ENCODE measurements at places on chromosomes 1 and 21. TPM values are rescaled to one million over a fixed set of nuclear protein-coding genes. Genes with fewer than 3 reads are reported as not detected.

Gene CYP2J2
- 0.49 TPM for total RNA-seq

GRCh38 chr1:169601096-169601881, 15.0 kb upstream of the F5 start:
- H3K4me3 ChIP-seq: no peak overlapping the region
- peaks cover 4% of the 10 kb centered on the region for H3K36me3 ChIP-seq
- peaks cover 45% of the 10 kb centered on the region for H3K4me1 ChIP-seq
- H3K27me3 ChIP-seq: no peaks in the 10 kb centered on the region

GRCh38 chr1:8343464-8344001, 25.6 kb downstream of the SLC45A1 start:
- no peaks in the 10 kb centered on the region for H3K4me1 ChIP-seq
- no peak overlapping the region for H3K4me3 ChIP-seq
- no peaks in the 10 kb centered on the region for H3K36me3 ChIP-seq
- H3K27ac ChIP-seq: no peak overlapping the region
- H3K27me3 ChIP-seq: no peaks in the 10 kb centered on the region
- DNase-seq: no peak

- no peaks in the 10 kb centered on the region for H3K27me3 ChIP-seq
- DNase-seq: no peak
- no peaks in the 10 kb centered on the region for H3K36me3 ChIP-seq
- peaks cover 3% of the 10 kb centered on the region for H3K4me1 ChIP-seq
Observed at GRCh38 chr21:26079366-26079765, 91.2 kb downstream of the APP start.

- no peaks in the 10 kb centered on the region for H3K36me3 ChIP-seq
- H3K4me1 ChIP-seq: peaks cover 16% of the 10 kb centered on the region
- H3K4me3 ChIP-seq: no peak overlapping the region
- DNase-seq: no peak
- peaks cover 11% of the 10 kb centered on the region for H3K27me3 ChIP-seq
Observed at GRCh38 chr21:31501926-31502325, 157.6 kb upstream of the SOD1 start.

DNA sequence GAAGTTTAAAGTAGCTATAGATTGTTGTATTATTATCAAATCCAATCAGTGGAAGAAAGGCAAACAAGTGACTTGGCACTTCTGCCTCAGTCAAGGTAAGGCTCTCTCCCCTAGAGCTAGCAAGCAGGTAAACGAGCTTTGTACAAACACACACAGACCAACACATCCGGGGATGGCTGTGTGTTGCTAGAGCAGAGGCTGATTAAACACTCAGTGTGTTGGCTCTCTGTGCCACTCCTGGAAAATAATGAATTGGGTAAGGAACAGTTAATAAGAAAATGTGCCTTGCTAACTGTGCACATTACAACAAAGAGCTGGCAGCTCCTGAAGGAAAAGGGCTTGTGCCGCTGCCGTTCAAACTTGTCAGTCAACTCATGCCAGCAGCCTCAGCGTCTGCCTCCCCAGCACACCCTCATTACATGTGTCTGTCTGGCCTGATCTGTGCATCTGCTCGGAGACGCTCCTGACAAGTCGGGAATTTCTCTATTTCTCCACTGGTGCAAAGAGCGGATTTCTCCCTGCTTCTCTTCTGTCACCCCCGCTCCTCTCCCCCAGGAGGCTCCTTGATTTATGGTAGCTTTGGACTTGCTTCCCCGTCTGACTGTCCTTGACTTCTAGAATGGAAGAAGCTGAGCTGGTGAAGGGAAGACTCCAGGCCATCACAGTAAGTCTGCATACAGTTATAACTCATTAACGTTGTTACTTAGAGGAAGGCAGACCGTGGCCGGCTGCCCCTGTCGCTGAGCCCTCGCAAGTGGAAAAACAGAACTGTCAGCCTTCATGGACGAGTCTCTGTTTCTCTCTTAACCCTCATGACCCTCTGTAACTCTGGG, at the start of gene PALMD:
Gene PALMD (plus strand): TSS at position 415 of the 833 bp plus-strand sequence. CDS start 205 bp downstream, at position 620.
- no peaks in the 10 kb centered on the region for H3K36me3 ChIP-seq
- H3K4me1 ChIP-seq: no peaks in the 10 kb centered on the region
- H3K27me3 ChIP-seq: peaks cover 19% of the 10 kb centered on the region
- no peak within 1 kb of the TSS for H3K27ac ChIP-seq
- no peak within 1 kb of the TSS for H3K4me3 ChIP-seq
- DNase-seq: no peak

- DNase-seq: no peak
- no peak overlapping the region for H3K4me3 ChIP-seq
- no peaks in the 10 kb centered on the region for H3K4me1 ChIP-seq
- peaks cover 8% of the 10 kb centered on the region for H3K27me3 ChIP-seq
- H3K36me3 ChIP-seq: no peaks in the 10 kb centered on the region
- H3K27ac ChIP-seq: no peak overlapping the region
Observed at GRCh38 chr1:184532199-184532598, 145.4 kb downstream of the C1orf21 start.

DNA sequence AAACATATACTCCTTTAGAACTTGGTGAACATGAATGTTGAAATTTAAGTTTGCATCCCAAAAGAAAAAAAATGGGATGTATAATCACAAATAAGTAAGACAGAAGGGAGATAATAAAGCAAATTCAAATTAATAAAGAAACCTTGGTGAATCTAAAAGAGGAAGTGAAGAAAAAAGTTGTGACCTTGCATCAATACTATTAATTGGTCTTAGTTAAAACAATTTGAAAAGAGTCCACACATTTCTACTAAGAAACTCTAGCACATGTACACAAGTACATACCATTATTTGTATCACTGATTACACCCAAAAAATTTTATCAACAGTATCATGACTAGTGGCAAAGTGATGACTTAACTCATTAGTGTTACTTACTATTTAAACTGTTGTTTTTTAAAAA, 80.4 kb upstream of the SCYL3 start:
- peaks cover 2% of the 10 kb centered on the region for H3K36me3 ChIP-seq
- H3K27ac ChIP-seq: no peak overlapping the region
- H3K27me3 ChIP-seq: no peaks in the 10 kb centered on the region
- no peak overlapping the region for H3K4me3 ChIP-seq

GRCh38 chr1:160879056-160879455, 5.9 kb downstream of the ITLN1 start:
- peaks cover 6% of the 10 kb centered on the region for H3K27me3 ChIP-seq
- H3K4me3 ChIP-seq: no peak overlapping the region
- H3K4me1 ChIP-seq: peaks cover 15% of the 10 kb centered on the region
- no peak overlapping the region for H3K27ac ChIP-seq
- no peaks in the 10 kb centered on the region for H3K36me3 ChIP-seq

DNA sequence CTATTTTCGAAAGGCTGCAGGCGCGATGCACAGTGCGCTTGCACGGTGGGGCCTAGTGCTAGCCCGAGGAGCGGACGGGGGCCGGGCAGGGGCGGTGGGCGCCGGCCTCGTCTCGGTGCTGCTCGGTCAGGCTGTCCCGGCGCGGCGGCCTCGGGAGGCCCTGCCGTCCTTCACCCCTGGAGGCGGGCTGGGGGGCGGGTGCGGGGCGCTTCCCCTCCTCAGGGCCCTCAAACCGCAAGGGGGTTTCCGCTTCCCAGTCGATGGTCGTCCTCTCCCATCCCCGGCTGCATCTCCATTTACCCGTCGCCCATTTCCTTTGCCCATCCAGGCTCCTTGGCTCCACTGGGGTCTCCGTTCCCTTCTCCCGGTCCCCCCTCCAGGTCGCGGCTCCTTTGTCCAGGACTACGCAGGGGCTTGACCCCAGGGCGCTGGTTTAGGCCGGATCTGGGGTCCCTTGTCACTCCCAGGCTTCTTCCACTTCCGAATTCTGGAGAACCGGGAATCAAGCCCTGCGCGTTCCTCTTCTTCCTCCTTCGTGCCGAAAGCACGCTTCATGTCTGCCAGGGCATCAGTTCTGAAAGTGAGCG, 196.3 kb upstream of the LMO4 start:
- no peaks in the 10 kb centered on the region for H3K36me3 ChIP-seq
- H3K27me3 ChIP-seq: peaks cover 47% of the 10 kb centered on the region
- H3K27ac ChIP-seq: no peak overlapping the region
- H3K4me1 ChIP-seq: peaks cover 5% of the 10 kb centered on the region
- peak overlapping the region; percentile 82 for H3K4me3 ChIP-seq

DNA sequence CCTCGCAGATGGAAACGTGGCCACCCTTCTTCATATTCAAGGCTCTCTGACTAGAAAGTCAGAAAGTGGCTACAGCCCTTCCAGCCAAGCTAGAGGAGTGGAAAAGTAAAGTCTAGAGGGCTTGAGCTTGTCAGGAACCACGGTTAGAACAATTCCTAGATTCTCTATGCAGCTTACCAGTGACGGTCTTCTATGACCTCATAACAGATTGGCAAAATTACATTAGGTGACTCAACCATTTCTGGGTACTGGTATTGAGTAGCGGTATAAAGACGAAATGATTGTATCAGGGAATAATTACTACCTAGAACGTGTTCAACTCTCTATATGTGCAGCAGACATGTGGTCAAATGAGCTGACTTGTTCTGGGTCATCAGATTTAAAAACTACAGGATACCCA, 155.0 kb upstream of the RUNX1 start:
- no peak for DNase-seq
- no peak overlapping the region for H3K4me3 ChIP-seq
- no peaks in the 10 kb centered on the region for H3K36me3 ChIP-seq

GRCh38 chr1:92503043-92503925, 16.6 kb upstream of the GFI1 start:
- DNase-seq: no peak
- peak overlapping the region; percentile 57 for H3K27ac ChIP-seq
- H3K4me1 ChIP-seq: peaks cover 32% of the 10 kb centered on the region
- peaks cover 9% of the 10 kb centered on the region for H3K36me3 ChIP-seq
- no peaks in the 10 kb centered on the region for H3K27me3 ChIP-seq

Gene AMY1B
- not detected for total RNA-seq

- H3K4me1 ChIP-seq: peaks cover 3% of the 10 kb centered on the region
- H3K4me3 ChIP-seq: no peak overlapping the region
- no peak for DNase-seq
- H3K36me3 ChIP-seq: no peaks in the 10 kb centered on the region
- H3K27me3 ChIP-seq: peaks cover 3% of the 10 kb centered on the region
Observed at GRCh38 chr1:6914706-6915105, 129.5 kb downstream of the CAMTA1 start.

- no peak overlapping the region for H3K4me3 ChIP-seq
- no peak for DNase-seq
- H3K36me3 ChIP-seq: no peaks in the 10 kb centered on the region
- no peaks in the 10 kb centered on the region for H3K4me1 ChIP-seq
Observed at GRCh38 chr21:16353764-16354163, 624.0 kb downstream of the USP25 start.

DNA sequence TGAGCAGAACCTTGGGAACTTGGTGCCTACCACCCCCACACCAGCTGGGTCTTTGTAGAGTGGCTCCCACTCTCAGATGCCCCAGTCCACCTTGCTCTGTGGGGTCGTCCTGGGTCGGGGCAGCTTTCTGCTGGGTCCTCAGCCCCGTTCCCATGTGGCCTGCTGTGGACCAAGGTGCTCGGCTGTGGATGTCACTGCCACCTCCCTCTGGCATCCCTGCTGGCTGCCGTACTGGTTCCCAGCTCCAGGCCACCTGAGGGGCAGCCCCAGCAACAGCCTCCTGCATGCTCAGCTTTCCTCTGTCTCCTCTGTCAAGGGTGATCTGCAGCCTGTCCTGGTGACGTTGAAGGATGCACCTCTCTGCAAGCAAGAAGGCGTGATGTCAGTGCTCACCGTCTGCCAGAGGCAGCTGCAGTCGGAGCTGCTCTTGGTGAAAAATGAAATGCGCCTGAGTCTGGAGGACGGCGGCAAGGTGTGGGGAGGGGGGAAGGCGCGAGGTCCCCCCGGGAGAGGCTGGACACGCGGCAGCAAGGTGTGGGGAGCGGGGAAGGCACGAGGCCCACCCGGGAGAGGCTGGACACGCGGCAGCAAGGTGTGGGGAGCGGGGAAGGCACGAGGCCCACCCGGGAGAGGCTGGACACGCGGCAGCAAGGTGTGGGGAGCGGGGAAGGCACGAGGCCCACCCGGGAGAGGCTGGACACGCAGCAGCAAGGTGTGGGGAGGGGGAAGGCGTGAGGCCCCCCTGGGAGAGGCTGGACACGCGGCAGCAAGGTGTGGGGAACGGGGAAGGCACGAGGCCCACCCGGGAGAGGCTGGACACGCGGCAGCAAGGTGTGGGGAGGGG, 45.9 kb upstream of the DIP2A start:
- DNase-seq: no peak
- H3K4me3 ChIP-seq: no peak overlapping the region
- H3K27me3 ChIP-seq: no peaks in the 10 kb centered on the region
- peaks cover 12% of the 10 kb centered on the region for H3K36me3 ChIP-seq
- no peak overlapping the region for H3K27ac ChIP-seq
- no peaks in the 10 kb centered on the region for H3K4me1 ChIP-seq

- no peak overlapping the region for H3K4me3 ChIP-seq
- DNase-seq: no peak
- no peaks in the 10 kb centered on the region for H3K27me3 ChIP-seq
- H3K27ac ChIP-seq: no peak overlapping the region
- H3K4me1 ChIP-seq: no peaks in the 10 kb centered on the region
- peaks cover 23% of the 10 kb centered on the region for H3K36me3 ChIP-seq
Observed at GRCh38 chr1:35845766-35846165, 37.2 kb upstream of the AGO1 start.

Gene RHBG
- not detected for total RNA-seq

Gene UMODL1
- total RNA-seq: not detected

DNA sequence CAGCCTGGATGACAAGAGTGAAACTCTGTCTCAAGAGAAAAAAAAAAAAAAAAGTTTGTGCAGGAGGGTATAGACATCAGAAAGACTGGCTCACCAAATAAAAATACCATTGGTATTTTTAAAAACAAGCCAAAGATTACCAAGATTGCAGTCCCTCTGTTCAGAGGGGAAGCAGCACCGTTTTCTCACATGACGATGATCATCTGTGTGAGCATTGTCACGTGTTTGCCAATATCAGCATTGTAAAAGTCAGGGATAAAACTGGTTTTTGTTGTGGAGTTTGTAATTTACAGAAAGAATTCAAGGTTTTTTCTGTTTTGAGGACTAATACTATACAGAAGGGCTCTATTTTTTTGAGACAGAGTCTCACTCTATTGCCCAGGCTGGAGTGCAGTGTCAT, 26.5 kb downstream of the ZNF362 start:
- no peaks in the 10 kb centered on the region for H3K4me1 ChIP-seq
- DNase-seq: no peak
- no peak overlapping the region for H3K4me3 ChIP-seq

Gene ZMYND12
- 0.12 TPM for total RNA-seq

DNA sequence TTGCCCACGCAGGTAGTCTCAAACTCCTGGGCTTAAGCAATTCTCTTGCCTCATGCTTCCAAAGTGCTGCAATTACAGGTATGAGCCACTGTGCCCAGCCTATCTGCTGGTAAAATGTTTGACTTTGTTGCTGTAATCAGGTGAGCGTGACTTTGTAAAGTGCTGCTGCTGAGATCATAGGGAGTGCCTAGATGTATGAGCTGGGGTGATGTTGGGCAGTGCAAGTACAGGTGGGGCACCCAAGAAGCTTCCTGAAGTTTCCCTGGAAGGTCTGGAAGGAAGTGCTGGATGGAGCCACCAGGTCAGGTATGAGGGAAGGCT, 43.1 kb downstream of the KIF21B start:
- H3K4me1 ChIP-seq: no peaks in the 10 kb centered on the region
- DNase-seq: no peak
- H3K27ac ChIP-seq: no peak overlapping the region
